Activated T-cell treated with anti-CD3 and anti-CD28 coated beads for 24 hours (primary cell): ENCODE measurements at places on chromosomes 12 and 14.

DNA sequence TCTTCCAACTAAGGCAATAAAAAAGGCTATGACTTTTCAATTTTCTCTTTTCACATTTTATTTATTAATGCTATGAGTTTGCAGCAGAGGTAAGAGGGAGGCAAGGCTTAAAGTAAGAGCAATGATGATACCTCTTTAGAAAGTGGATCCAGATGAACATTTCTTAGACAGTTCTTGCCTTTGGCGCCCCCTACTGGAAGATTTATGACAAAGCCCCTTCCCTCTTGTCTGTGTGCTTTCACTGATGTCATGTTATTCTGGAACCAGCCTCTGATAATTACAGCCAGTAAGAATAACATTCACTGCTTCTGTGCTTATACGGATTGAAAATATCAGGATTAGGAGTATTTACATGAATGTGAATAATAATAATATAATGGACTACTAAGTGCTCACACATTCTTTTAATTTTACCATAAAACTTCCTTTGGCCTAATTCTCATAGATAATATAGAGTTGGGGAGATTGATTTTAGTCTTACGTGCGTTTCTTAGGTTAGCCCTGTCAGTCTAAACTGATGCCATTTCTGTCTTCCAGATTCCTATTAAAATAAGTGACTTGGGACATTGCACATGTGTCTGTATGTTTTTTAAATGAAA is 1929.9 kb upstream of the SEL1L start:
- DNase-seq = no peak

DNA sequence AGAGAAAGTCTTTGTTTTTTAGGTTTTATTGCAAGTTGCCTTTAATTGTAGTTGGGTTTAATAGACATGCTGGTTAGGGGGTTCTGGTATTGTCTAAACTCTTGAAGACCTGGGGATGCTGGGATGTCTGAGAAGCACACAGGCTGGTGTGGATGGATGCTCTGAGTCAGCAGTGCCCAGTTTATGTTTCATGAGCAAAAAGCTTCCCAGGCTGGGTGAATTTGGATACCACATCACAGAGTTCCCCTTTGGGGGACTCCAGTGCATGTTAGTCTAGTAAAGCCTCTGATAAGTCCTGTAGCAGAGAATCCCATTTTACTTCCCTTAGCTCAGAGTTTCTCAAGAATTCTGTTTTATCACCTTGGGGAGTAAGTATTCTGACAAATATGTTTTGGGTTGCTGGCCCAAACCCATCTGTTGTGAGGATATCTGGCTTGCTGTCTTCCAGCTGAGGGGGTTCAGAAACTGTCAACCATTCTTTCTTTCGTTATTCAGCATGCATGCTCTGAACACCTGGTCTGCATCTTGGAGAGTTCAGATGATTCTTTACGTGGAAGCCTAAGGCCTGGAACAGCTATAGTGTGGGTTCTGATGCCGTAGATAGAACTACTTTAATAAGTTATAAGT is 509.1 kb downstream of the VRK1 start:
- DNase-seq = no peak

- no peak for DNase-seq
These were observed 422.5 kb upstream of the PDE3A start for GRCh38 chr12:19945559-19946435.

DNA sequence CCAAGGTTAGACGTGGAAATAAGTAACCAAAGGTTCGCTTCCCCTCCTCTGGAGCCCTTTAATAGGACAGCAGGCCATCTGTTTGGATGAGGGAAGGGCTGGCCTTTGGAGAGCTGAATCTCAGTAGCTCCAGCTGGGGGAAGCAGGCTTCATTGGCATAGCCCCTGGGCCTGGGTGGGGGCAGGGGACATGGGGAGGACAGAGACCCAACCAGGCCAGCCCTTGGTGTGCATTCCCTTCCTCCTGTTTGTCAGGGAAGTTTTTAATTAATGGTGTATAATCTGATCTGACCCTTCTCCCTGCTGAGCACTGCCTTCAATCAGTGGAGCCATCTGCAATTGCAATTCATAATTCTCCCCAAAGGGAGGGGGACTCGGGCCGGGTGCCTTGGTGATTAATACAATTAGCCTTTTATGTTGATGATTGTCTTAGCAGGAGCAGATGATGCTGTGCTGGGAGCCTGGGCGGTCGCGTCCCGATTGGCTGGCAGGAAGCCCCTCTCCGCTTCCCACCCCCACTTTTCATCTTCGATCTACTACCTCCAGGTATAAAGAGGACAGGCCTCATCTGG is 6.4 kb downstream of the AQP6 start:
- DNase-seq = no peak

GRCh38 chr12:10158406-10158805 is 13.5 kb downstream of the OLR1 start:
- DNase-seq = no peak
